Common myeloid progenitor, CD34-positive (primary cell): ENCODE measurements at places on chromosomes 2 and 18.

DNA sequence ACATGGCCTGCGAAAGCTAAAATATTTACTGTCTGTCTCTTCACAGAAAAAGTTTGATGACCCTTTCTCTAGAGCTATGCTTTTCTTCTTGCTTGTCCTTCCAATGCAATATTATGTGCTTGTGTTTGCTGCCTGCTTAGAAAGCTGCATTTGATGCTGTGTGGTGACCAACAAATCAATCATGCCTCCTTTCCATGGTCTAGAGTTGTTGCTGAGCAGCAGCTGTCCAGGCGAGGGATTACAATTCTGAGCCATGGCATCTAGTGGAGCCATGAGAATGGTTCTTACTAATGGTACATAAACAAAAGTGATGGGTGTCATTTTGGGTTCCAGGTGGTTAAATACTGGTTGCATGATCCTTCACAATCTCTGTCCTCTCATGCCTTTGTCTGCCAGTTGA, 1142.1 kb downstream of the DPP10 start:
- no peak overlapping the region for H3K27ac ChIP-seq
- no peaks in the 10 kb centered on the region for H3K36me3 ChIP-seq
- no peaks in the 10 kb centered on the region for H3K4me1 ChIP-seq
- H3K4me3 ChIP-seq = no peak overlapping the region
- H3K27me3 ChIP-seq = no peaks in the 10 kb centered on the region

- H3K36me3 ChIP-seq = no peaks in the 10 kb centered on the region
- no peak for DNase-seq
- H3K4me1 ChIP-seq = no peaks in the 10 kb centered on the region
- peaks cover 3% of the 10 kb centered on the region for H3K27me3 ChIP-seq
- H3K4me3 ChIP-seq = no peak overlapping the region
- H3K27ac ChIP-seq = no peak overlapping the region
Observed at GRCh38 chr2:44834656-44835055, 106.8 kb upstream of the SIX3 start.

DNA sequence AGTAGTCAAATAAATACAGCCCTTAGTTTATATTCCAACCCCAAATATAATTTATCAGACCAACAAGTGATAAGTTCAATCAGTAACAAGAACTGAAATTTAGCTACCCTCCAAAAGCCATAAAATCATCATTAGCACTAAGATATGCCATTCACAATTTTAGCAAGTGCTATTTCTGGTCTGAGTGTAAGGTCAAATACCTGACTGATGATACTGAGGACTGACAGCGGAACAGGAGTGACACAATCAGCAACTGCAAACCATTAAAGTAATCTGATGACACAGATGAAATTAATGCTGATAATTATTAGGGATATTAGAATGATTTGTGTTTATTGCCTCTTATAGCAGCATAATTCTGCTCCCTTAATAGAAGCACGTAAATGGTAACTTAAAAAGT, 152.7 kb upstream of the SPHKAP start:
- no peak overlapping the region for H3K4me3 ChIP-seq
- H3K4me1 ChIP-seq = no peaks in the 10 kb centered on the region
- H3K36me3 ChIP-seq = no peaks in the 10 kb centered on the region
- no peak overlapping the region for H3K27ac ChIP-seq
- no peak for DNase-seq

DNA sequence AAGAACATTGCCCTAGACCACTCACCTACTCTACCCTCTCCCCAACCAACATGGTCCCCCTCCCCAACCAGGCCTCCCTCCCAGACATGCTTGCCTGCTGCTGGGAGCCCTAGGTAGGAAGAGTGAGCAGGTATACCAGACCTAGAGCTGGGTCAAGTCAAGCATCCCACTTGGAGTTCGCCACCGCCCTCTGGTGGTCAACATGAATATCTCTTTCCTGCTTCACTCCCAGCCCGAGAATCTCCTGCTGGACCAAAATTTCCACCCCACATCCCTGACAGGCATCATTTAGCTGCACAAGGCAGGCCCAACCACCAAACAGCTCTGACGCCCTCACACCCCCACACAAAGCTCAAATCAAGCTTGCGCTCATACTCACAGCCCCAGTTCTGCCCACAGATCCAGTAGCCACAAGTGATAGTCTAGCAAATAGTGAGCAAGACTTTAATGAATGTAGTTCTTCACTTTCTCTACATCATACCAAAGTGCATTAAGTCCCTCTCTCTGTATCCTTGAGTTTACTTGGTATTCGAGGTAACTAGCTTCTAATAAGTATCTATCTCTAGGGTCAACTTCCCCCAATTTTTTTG, 116.0 kb downstream of the TNS1 start:
- no peak overlapping the region for H3K4me3 ChIP-seq
- no peaks in the 10 kb centered on the region for H3K27me3 ChIP-seq
- no peak overlapping the region for H3K27ac ChIP-seq
- H3K4me1 ChIP-seq = no peaks in the 10 kb centered on the region
- peak; percentile 84 for DNase-seq

- H3K27ac ChIP-seq = no peak overlapping the region
- H3K4me3 ChIP-seq = no peak overlapping the region
- peaks cover 5% of the 10 kb centered on the region for H3K36me3 ChIP-seq
- no peaks in the 10 kb centered on the region for H3K27me3 ChIP-seq
- peaks cover 3% of the 10 kb centered on the region for H3K4me1 ChIP-seq
Observed at GRCh38 chr2:88024509-88024908, 8.2 kb upstream of the RNU2-63P start.

DNA sequence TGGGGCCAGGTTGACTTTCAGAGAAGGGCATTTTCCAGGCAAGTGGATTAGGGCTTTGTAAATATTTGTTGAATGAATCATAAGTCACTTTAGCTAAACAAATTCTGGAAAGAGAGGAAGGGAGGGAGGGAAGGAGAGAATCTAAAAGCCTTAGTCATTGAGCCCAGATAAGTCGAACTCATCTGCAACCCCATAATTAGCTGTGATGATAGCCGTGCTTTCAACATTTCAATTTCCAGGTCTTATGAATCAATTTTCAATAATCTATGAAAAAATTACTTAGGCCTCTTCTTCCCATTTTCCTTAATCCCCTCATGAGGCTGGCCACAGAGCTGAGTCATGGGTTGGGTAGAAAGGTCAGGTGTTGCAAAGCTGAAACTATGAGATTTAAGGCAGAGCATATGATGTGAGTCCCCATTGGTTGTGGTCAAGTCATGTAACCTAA, 111.9 kb upstream of the MAPRE2 start:
- H3K27me3 ChIP-seq = no peaks in the 10 kb centered on the region
- no peak overlapping the region for H3K27ac ChIP-seq
- H3K4me3 ChIP-seq = no peak overlapping the region
- H3K36me3 ChIP-seq = no peaks in the 10 kb centered on the region
- no peak for DNase-seq

- no peaks in the 10 kb centered on the region for H3K36me3 ChIP-seq
- H3K4me3 ChIP-seq = no peak overlapping the region
- H3K27ac ChIP-seq = no peak overlapping the region
- no peak for DNase-seq
Observed at GRCh38 chr2:60354713-60355112, 198.7 kb downstream of the BCL11A start.

- H3K36me3 ChIP-seq = no peaks in the 10 kb centered on the region
- peak overlapping the region; percentile 61 for H3K4me3 ChIP-seq
- H3K4me1 ChIP-seq = peaks cover 18% of the 10 kb centered on the region
- H3K27me3 ChIP-seq = peaks cover 60% of the 10 kb centered on the region
- peak; percentile 17 for DNase-seq
- H3K27ac ChIP-seq = no peak overlapping the region
Observed at GRCh38 chr18:11147962-11148679, 1.2 kb downstream of the PIEZO2 start.

DNA sequence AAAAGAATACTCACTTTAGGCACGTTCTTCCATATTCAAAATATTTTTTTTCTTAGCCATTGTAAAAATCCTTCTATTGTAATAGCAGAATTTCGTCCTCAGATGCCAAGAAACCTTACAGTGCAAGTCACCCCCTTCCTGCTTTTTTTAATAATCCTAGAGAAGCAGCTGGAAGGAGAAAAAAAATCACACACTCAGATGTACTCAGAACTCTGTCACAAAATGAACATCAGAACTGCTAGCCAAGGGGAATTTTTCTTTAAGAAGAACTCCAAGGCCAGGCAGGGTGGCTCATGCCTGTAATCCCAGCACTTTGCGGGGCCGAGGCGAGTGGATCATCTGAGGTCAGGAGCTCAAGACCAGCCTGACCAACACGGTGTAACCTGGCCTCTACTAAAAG, 127.3 kb upstream of the SPATS2L start:
- peaks cover 4% of the 10 kb centered on the region for H3K27me3 ChIP-seq
- H3K36me3 ChIP-seq = no peaks in the 10 kb centered on the region
- no peak for DNase-seq
- no peaks in the 10 kb centered on the region for H3K4me1 ChIP-seq
- H3K27ac ChIP-seq = no peak overlapping the region

DNA sequence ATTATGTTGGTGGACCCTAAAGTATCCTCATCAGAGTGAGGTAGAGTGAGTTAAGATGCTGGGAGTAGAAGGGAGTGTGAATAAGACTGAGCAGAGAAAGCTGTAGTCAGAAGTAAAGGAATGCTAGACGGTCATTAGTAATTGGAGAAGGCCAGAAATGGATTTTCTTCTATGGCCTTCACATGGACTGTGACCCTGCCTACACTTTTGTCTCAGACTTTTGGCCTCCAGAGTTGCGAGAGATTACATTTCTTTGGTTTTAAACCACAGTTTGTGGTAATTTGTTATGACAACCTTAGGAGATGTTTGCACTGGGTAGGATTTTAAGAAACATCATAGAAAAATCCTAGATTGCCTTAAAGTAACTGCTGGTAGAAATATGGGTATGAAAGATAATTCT, 1267.7 kb upstream of the TMEFF2 start:
- no peaks in the 10 kb centered on the region for H3K36me3 ChIP-seq
- no peak for DNase-seq
- H3K27ac ChIP-seq = no peak overlapping the region
- no peaks in the 10 kb centered on the region for H3K4me1 ChIP-seq
- H3K27me3 ChIP-seq = no peaks in the 10 kb centered on the region

DNA sequence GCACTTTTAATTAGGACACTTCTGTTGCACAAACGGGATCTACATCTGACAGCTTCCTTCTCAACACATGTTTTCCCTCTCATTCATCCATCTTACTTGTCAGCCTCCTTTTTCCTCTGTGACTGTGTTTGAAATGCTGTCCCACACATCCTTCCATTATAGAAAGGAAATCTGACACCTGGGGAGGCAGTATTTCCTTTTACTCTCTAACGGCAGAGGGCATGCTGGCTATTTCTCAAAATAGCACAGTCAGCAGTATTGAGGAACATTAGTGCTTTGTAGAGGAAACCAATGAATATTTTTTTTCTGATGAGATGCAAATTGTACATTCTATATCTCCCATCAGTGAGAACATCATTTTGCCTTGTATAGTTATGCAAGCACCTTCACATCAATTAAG, 668.7 kb downstream of the SLC4A3 start:
- no peaks in the 10 kb centered on the region for H3K27me3 ChIP-seq
- no peaks in the 10 kb centered on the region for H3K36me3 ChIP-seq
- H3K27ac ChIP-seq = no peak overlapping the region
- no peak overlapping the region for H3K4me3 ChIP-seq
- no peaks in the 10 kb centered on the region for H3K4me1 ChIP-seq

DNA sequence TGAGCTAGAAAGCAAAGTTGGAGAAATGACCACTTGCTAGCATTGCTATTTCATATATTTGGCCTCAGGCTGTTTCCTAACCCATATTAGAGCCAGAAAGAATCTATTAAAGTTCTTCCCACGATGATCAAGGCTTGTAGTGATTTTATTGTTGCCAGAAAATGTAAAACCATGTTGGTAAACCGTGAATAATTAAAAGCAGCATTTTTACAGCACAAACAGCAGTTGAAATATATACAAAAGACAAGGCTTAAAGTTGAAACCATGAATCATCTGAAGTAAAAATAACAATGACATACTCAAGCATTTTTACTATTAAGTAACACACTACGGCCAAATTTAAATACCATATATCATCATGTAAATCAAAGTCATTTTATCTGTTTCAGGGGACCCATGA, 27.7 kb upstream of the DSC3 start:
- no peak overlapping the region for H3K27ac ChIP-seq
- no peak for DNase-seq
- no peak overlapping the region for H3K4me3 ChIP-seq
- H3K27me3 ChIP-seq = no peaks in the 10 kb centered on the region
- H3K36me3 ChIP-seq = no peaks in the 10 kb centered on the region
- no peaks in the 10 kb centered on the region for H3K4me1 ChIP-seq

DNA sequence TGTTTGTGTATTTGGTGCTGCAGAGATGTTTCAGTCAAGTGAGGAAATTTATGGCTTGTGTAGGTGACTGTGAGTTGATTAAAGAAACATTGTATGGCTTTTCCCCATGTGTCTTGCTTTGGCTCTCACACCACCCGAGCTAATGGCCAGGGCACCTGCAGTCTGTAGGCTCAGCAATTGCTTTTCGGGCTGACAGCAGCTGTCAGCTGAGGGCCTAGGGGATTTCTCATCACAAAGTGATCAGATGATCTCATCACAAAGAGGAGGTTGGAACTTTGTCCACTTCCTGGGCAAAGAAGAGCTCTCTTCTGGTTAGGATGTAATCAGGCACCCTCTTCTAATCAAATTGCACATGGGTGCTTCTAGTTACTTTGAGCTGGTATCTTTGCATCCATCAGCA, 632.2 kb downstream of the SLC4A3 start:
- no peak for DNase-seq
- no peaks in the 10 kb centered on the region for H3K27me3 ChIP-seq
- no peak overlapping the region for H3K4me3 ChIP-seq
- H3K4me1 ChIP-seq = no peaks in the 10 kb centered on the region
- H3K27ac ChIP-seq = no peak overlapping the region

GRCh38 chr2:118102433-118103082, 14.3 kb downstream of the INSIG2 start:
- H3K27ac ChIP-seq = no peak overlapping the region
- H3K27me3 ChIP-seq = no peaks in the 10 kb centered on the region
- no peak for DNase-seq
- H3K4me3 ChIP-seq = no peak overlapping the region
- H3K4me1 ChIP-seq = peaks cover 33% of the 10 kb centered on the region

DNA sequence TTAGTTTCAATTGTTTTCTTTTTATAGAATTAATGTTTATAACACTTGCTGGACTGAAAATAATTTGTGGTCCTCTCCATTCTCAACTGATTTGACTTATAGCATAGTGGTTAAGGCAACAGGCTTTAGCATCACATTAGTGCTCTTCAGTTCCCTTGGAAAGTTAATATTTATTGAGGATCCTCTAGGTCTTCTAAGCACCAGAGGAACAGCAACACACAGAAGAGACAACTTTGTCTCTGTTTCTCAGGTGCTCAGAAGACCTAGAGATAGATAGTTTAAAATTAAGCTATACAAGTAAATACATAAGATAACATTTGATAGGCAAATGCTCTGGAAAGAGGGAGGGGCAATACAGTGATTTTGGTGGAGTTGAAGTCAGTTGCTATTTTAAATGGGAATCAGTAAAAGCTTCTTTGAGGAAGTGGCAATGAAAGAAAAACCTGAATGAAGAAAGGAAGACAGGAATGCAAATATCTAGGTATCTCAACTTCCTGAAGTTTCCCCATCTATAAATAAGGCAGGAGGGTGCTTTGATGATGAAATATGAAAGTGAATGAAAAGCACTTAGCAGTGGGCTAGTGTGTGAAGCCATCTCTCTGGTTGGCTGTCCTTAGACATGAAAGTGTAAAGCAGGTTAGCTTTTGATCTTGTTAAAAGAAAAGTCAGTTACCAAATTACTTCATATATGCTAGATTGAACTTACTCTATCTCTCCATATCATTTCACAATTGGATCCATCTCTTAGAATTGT, 7.9 kb downstream of the NEUROD1 start:
- H3K27me3 ChIP-seq = peaks cover 22% of the 10 kb centered on the region
- DNase-seq = no peak
- H3K27ac ChIP-seq = no peak overlapping the region
- H3K36me3 ChIP-seq = no peaks in the 10 kb centered on the region

- no peaks in the 10 kb centered on the region for H3K4me1 ChIP-seq
- no peak overlapping the region for H3K27ac ChIP-seq
- no peak for DNase-seq
- no peaks in the 10 kb centered on the region for H3K27me3 ChIP-seq
- H3K4me3 ChIP-seq = no peak overlapping the region
Observed at GRCh38 chr2:71496156-71496770, 42.9 kb downstream of the DYSF start.
